Fibroblast of lung (primary cell): ENCODE measurements at places on chromosomes 5 and 9. TPM values are rescaled to one million over a fixed set of nuclear protein-coding genes. Genes with fewer than 3 reads are reported as not detected.

DNA sequence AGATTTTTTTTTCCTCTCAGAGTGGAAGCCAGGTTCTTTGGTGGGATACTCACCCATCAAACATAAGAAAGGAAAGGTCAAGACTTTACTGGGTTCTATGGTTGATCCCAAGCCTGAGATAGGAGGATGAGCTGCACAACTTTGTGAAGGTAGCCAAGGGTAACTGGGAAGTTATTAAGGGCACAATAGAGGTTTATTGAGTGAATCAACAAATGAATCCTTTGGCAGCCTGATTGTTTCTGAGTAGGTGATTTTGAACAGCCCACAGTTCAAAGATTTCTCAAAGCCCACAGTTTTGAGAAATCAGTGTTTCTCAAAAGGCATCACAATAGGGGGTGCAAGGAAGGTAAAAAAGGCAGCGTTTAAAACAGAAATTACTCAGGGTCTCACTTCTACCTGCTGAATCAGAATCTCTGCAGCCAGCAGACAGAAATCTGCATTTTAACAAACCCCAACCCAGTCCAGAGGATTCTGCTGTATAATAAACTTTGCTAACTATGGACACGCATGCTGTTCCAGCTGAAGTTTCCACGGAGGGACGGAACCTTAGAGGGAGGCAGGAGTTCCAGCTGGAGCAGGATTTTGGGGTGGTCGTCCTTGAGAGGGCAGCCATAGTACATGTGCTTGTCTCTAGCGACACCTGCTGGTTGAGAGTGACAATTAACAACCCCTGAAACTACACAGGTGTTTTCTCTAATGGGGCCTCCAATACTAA, 32.7 kb upstream of the FSD1L start:
- no peaks in the 10 kb centered on the region for H3K36me3 ChIP-seq
- H3K27ac ChIP-seq, result no peak overlapping the region
- H3K27me3 ChIP-seq, result no peaks in the 10 kb centered on the region
- DNase-seq, result peak; percentile 59
- no peak overlapping the region for H3K4me3 ChIP-seq

- H3K36me3 ChIP-seq, result peaks cover 53% of the 10 kb centered on the region
- H3K4me1 ChIP-seq, result peaks cover 4% of the 10 kb centered on the region
- no peak overlapping the region for H3K4me3 ChIP-seq
- H3K27ac ChIP-seq, result no peak overlapping the region
- no peaks in the 10 kb centered on the region for H3K27me3 ChIP-seq
Measured at GRCh38 chr5:151123897-151124751, 33.5 kb downstream of the ANXA6 start.

- H3K27ac ChIP-seq, result no peak overlapping the region
- H3K4me3 ChIP-seq, result no peak overlapping the region
- H3K4me1 ChIP-seq, result no peaks in the 10 kb centered on the region
- DNase-seq, result peak; percentile 65
- H3K27me3 ChIP-seq, result no peaks in the 10 kb centered on the region
Measured at GRCh38 chr5:83265318-83265717, 188.0 kb downstream of the XRCC4 start.

DNA sequence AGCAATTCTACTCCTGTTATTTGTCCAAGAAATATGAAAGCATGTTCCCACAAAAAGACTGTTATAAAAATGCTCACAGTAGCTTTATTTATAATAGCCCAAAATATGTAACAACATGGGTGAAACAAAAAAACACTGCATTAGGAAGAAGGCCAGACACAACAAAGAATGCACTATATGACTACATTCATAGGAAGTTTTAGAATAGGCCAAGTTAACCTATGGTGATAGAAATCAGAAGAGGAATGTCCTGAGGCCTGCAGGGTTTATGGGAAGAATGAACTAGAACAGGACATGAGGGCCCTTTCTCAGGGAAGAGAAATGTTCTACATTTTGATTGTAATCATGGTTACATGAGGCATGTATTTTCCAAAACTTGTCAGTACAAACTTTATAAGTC, 24.7 kb upstream of the TAS2R1 start:
- H3K4me3 ChIP-seq, result no peak overlapping the region
- DNase-seq, result peak; percentile 47
- H3K27ac ChIP-seq, result no peak overlapping the region
- no peaks in the 10 kb centered on the region for H3K36me3 ChIP-seq
- H3K27me3 ChIP-seq, result no peaks in the 10 kb centered on the region

GRCh38 chr5:171834461-171834860, 48.8 kb downstream of the SMIM23 start:
- H3K4me1 ChIP-seq, result no peaks in the 10 kb centered on the region
- no peak for DNase-seq
- no peaks in the 10 kb centered on the region for H3K27me3 ChIP-seq

GRCh38 chr5:52269401-52269800, 518.3 kb upstream of the ITGA1 start:
- H3K4me1 ChIP-seq, result no peaks in the 10 kb centered on the region
- no peak overlapping the region for H3K4me3 ChIP-seq
- H3K36me3 ChIP-seq, result no peaks in the 10 kb centered on the region

The IFNK gene
- not detected in 2 replicates for total RNA-seq
